ENCODE measurements at places on chromosomes 1 and 21.

GRCh38 chr1:27980216-27980845 is 20.6 kb downstream of the XKR8 start:
- DNase-seq: no peak

DNA sequence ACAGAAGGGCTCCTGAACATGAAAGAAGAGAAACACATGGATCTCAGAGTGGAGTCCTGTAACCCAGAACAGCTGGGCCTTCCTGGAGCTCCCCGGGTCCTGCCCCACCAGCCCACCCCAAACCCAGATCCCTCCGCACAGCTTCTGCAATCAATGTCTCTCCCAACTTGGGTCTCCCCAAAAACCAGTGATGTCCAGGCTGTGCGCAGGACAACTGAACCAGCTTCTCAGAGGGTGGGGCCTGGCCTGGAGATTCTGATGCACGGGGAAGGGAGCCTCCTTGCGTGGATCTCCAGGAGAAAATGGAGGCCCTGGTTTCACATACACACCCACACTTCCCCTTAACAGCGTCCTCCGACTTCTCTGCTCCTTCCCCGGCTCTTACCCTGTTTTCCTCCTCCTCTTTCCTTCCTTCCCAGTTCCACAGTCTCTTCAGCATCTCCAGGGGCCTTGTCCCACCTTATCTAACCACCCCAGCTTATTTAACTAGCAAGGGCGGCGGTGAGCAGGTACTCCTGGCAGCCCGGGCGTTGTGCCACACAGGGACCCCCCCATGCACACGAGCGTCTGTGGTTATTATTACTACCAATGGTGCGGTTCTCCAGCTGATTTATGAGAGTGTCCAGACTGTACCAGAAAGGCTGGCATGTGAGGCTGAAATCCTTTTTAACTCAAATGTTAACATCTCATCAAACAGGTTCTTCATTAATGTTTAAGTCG is 11.2 kb upstream of the MX2 start:
- DNase-seq: no peak

DNA sequence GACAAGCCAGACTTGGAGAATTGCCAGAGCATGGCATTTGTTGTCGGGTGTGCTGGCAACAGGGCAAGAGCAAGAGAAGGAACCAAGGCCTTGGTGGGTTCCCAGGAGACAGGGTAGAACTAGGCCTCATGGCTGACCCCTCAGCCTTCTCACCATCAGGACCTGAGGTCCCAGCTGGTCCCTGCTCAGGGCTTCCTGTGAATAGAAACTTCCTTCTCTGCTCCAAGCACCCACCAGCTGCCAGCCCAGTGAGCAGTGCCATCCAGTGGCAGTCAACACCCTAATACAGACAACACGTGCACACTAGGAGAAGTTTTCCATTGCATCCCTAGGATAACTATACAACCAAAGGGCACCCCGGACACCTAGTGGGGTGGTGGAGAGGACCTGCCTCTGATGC is 22.8 kb downstream of the S100A6 start:
- no peak for DNase-seq

- no peak for DNase-seq
Observed at GRCh38 chr1:27885114-27885528, 12.8 kb downstream of the THEMIS2 start.

DNA sequence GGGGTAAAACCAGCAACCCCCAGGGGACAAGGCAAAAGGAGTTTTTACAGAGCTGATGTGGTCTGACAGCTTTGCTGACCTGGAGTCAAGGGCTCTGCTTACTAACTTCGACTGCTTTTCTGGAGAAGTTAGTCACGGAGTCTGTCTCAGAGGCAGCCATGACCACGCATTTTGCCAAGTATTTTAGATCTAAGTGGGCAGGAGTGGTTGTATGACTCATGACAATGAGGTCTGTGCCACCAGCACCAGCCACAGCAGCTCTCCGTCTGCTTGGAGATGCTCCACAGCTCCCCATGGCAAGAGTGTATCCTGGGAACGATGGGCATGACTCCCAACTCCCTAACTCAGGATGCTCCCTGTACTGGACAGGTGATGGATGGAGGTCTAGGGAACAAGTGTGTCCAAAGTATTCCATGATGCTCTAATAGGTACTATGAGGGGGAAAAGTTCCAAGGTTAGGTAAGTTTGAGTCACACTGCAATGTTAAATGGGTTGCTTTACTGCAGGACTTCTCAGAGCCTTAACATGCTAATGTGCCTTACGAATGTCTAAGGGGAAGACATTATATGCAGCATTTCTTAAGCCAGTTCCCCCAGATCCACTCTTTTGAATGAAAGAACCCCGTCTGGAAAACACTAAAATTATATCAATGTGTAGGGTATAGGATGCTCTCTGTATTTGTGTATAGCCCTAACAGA is 359.0 kb downstream of the HHAT start:
- no peak for DNase-seq

GRCh38 chr1:31058012-31058411 is 7.5 kb downstream of the PUM1 start:
- no peak for DNase-seq

- DNase-seq: no peak
Observed at GRCh38 chr1:154306151-154306550, 14.7 kb upstream of the AQP10 start.

DNA sequence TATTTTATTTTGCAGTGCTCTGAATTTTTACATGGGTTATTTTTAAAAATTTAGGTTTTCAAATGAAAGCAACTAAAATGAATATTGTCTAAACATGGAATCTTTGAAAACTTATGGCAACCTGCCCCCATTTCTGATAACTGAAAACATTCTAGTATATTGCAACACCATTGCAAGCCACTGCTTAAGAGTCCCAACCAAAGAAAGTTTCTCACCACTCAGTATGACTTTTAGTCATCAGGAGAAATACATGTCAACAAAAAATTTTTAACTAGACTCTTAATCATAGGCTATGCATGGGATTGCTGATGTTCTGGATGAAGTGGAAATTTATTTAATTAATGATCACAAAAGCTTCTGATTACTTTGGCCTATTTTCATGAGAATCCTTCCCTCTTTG is 112.1 kb downstream of the TNFSF18 start:
- DNase-seq: no peak

GRCh38 chr1:910311-910880 is 13.3 kb upstream of the SAMD11 start:
- no peak for DNase-seq
